ENCODE measurements at places on chromosomes 6 and 20. TPM values are rescaled to one million over a fixed set of nuclear protein-coding genes. Genes with fewer than 3 reads are reported as not detected.

The PSORS1C2 gene
- not detected for total RNA-seq

The TRIM31 gene
- total RNA-seq: not detected

The SMPDL3A gene
- total RNA-seq: 24.1 TPM

The RAB23 gene
- total RNA-seq: 57.7 TPM

The MGME1 gene
- 5.6 TPM for total RNA-seq

The SLC17A4 gene
- total RNA-seq: not detected
